ENCODE measurements at places on chromosomes 7 and 10. TPM values are rescaled to one million over a fixed set of nuclear protein-coding genes. Genes with fewer than 3 reads are reported as not detected.

FAM25G gene
- polyA plus RNA-seq, result not detected

CPA5 gene
- 0.15 TPM for polyA plus RNA-seq

PRKG1 gene
- 12.0 TPM for polyA plus RNA-seq

GNAI1 gene
- polyA plus RNA-seq, result 25.4 TPM

ST8SIA6 gene
- polyA plus RNA-seq, result 3.0 TPM

ACSM6 gene
- polyA plus RNA-seq, result 0.06 TPM

HMX3 gene
- 1.5 TPM for polyA plus RNA-seq

IL2RA gene
- 0.52 TPM for polyA plus RNA-seq

Data from large intestine (tissue), 12 donors.